T-cell (primary cell): ENCODE measurements at places on chromosomes 5 and 9. TPM values are rescaled to one million over a fixed set of nuclear protein-coding genes. Genes with fewer than 3 reads are reported as not detected.

GRCh38 chr9:76255781-76256455, 138.3 kb downstream of the RFK start:
- DNase-seq, result no peak
- no peaks in the 10 kb centered on the region for H3K27me3 ChIP-seq

GRCh38 chr5:126236994-126237393, 186.2 kb upstream of the GRAMD2B start:
- H3K4me1 ChIP-seq, result no peaks in the 10 kb centered on the region
- H3K4me3 ChIP-seq, result no peak overlapping the region
- no peak overlapping the region for H3K27ac ChIP-seq
- no peaks in the 10 kb centered on the region for H3K36me3 ChIP-seq
- no peak for DNase-seq

DNA sequence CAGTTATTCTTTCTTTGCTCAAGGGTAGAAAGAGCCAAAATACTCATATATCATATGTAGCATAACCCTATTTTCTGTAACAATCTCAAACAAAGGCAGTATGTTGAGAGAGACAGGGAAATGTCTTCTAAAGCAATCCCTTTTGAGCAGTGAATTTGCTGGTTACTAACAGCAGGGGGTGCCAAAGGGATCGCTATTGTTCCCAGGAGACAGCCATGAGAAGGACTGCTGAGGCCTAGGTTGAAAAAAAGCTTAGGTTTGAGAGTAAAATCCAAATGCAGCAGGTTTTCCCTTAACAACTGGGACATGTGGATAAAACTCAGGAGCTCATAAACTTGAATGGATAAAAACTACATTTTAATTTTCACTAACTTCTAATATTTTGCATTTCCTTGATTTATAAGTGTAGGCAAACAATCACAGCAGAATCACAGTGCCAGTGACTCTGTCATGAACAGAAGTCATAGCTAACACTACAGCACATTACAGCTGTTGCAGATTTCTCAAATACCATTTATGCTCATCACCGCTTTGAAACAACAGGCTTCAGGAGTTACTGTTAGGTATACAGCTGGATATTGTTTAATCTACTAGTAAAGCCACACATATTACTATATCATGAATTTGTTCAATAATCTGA, 148.4 kb downstream of the MAPKAP1 start:
- peak; percentile 36 for DNase-seq
- no peaks in the 10 kb centered on the region for H3K27me3 ChIP-seq
- no peak overlapping the region for H3K4me3 ChIP-seq
- H3K27ac ChIP-seq, result no peak overlapping the region
- peaks cover 11% of the 10 kb centered on the region for H3K36me3 ChIP-seq

DNA sequence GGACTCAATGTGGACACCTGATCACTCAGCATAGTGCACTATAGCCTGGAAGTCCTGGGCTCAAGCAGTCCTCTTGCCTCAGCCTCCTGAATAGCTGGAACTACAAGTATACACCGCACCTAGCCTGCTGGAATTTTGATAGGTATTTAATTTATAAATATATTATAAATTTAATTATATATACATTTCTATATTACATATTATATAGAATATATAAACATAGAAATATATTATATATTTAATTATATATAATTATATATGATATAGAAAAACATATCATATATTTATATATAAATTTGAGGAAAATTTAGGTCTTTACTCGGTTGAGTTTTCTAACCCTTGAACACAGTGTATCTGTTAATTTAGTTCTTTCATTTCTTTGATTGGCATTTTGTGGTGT, 15.2 kb upstream of the PSIP1 start:
- H3K4me1 ChIP-seq, result peaks cover 2% of the 10 kb centered on the region
- H3K27me3 ChIP-seq, result no peaks in the 10 kb centered on the region
- no peak overlapping the region for H3K27ac ChIP-seq
- no peaks in the 10 kb centered on the region for H3K36me3 ChIP-seq
- no peak overlapping the region for H3K4me3 ChIP-seq

- H3K4me3 ChIP-seq, result no peak overlapping the region
- no peaks in the 10 kb centered on the region for H3K4me1 ChIP-seq
- DNase-seq, result no peak
- H3K27ac ChIP-seq, result no peak overlapping the region
- no peaks in the 10 kb centered on the region for H3K36me3 ChIP-seq
- no peaks in the 10 kb centered on the region for H3K27me3 ChIP-seq
Observed at GRCh38 chr9:27078685-27079084, 30.3 kb upstream of the TEK start.

- no peaks in the 10 kb centered on the region for H3K27me3 ChIP-seq
- no peaks in the 10 kb centered on the region for H3K4me1 ChIP-seq
- no peak overlapping the region for H3K27ac ChIP-seq
- no peak for DNase-seq
- H3K4me3 ChIP-seq, result no peak overlapping the region
Observed at GRCh38 chr5:96863949-96864584, 12.2 kb upstream of the ERAP2 start.

DNA sequence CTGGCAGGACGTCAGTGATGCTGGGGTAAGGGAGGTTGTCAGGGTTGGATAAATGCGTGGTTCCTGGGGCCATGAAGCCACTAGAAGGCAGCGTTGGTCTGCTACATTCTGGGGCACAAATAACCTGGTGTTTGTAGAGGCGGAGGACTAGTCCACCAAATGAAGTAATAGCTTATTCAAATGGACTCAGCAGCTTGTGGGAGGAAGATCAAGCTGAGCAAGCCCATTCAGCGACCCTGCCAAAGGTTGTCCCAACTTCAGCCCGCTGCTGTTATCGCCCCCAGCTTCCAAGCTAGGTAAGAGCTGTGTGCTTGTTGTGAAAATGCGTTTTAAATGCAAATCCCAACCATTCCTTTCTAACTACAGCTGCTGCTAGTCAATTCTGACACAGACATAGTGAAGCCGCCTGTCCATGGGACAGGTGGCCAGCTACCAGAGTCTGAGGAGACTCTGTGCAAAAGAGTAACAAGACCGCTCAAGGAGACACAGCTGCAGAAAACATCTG, 7.6 kb upstream of the FAM240B start:
- H3K36me3 ChIP-seq, result no peaks in the 10 kb centered on the region
- H3K27ac ChIP-seq, result no peak overlapping the region
- no peaks in the 10 kb centered on the region for H3K4me1 ChIP-seq
- H3K27me3 ChIP-seq, result peaks cover 5% of the 10 kb centered on the region
- H3K4me3 ChIP-seq, result no peak overlapping the region

The TAL2 gene
- not detected for total RNA-seq

The CDH6 gene
- total RNA-seq, result not detected

The PCDHB10 gene
- total RNA-seq, result not detected

The FOXE1 gene
- total RNA-seq, result not detected

The PPP3R2 gene
- not detected for total RNA-seq
